ENCODE measurements at places on chromosomes 6 and 20. TPM values are rescaled to one million over a fixed set of nuclear protein-coding genes. Genes with fewer than 3 reads are reported as not detected.

- no peak for DNase-seq
These were observed 51.6 kb upstream of the FAM184A start for GRCh38 chr6:119129968-119130484.

- DNase-seq: no peak
These were observed 173.6 kb downstream of the NRN1 start for GRCh38 chr6:5833120-5833519.

- no peak for DNase-seq
These were observed 123.2 kb upstream of the PRSS16 start for GRCh38 chr6:27124252-27124657.

DNA sequence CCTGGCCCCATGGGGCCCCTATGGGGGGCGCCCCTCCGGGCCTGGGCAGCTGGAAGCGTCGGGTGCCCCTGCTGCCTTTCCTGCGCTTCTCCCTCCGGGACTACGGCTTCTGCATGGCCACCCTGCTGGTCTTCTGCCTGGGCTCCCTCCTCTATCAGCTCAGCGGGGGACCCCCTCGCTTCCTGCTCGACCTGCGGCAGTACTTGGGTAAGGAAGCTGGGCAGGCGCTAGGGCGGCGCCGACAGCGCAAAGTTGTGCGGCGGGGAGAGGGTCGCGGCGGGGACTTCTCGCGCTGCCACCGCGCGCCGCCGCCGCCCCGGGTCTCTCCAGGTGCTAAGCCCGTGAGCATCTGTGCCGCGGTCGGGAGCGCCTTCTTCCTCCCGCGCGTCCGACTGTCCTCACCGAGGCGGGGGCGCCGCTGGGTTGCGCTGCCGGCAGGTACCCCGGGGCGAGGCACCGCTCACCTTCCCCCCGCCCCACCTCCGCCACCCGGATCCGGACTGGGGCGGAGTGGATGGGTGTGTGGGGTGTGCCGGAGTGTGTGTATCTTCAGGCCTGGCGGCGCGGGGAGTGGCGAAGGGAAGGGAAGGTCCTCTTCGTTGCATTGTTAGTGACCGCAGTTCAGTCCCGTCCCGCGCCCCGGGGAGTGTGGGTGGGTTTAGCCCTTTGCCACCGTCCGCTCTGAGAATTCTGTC is 788 bp downstream of the UST start:
- no peak for DNase-seq

C6orf15 gene
- total RNA-seq: not detected

TSPO2 gene
- not detected for total RNA-seq

GRCh38 chr6:145904868-145905267 is 59.3 kb downstream of the SHPRH start:
- DNase-seq: no peak

GRCh38 chr20:53052380-53052779 is 80.2 kb downstream of the TSHZ2 start:
- DNase-seq: no peak

GRCh38 chr6:56683882-56684281 is 41.2 kb upstream of the DST start:
- no peak for DNase-seq

Data from mesenteric fat pad (tissue), 1 donor.